ENCODE measurements at places on chromosomes 3 and 15.

- no peak for DNase-seq
Observed at GRCh38 chr15:36371509-36371908, 207.9 kb upstream of the CDIN1 start.

DNA sequence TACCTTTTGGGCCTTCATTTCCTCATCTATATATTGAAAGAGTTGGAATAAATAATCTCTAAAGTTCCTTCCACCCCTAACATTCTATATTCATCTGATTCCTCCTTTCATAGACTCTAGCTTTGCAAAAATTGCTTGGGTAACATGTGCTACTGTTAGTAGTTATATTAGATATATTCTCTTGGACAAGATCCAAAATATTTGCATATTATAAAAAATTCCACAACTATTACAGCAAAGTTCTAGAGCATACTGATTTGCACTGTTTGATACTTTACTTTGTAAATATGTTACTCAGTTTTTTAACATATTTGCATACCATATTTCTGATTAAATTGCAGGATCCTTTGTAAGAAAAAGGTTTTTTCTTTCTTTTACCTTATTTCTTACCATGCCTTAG, 95.9 kb upstream of the UBE2E2 start:
- no peak for DNase-seq

GRCh38 chr3:14633819-14634424, 17.6 kb upstream of the CCDC174 start:
- DNase-seq: peak; percentile 13

DNA sequence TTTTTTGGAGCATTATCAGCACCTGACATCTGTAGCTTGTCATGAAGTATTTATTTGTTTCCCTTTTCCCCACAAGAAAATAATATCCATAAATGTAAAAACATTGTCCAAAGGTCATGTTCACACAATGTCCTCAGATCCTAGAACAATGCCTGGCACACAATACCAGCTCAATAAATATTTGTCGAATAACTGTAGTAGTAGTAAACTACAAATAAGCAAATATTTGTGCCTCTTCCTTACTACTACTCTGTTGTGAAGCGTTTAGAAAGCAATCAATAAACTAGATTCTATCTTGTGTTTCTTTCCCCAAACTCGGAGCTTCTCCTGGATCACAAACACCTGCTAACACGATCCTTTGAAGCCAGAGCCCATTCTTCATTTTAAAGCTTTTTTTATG, 459.6 kb upstream of the NECTIN3 start:
- no peak for DNase-seq

DNA sequence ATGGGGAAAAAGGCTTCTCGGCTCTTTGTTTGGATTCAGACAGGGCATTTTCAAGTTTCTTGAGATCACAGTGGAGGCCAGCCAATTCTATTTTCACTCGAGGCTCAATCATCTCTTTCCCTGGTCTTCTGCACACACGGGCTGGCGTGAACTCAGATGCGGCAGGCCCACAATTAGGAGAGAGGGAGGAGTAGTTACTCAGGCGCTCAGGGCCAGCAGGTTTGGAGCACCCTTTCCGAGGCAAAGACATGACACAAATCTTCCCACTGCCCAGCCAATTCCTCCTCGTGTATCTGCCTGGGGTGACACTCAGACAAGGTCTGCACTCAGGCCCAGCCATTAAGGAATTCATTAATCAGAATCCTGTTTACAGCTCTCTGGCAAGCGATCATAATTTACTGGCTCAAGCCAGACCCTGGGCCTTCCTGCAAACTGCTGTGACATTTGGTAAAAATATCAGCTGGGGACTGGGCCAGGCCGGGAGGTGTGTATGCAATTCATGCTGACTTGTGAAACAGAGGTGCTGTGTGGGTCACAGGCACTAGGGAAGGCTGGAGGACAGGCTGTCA, 68.1 kb upstream of the TLE3 start:
- no peak for DNase-seq

GRCh38 chr15:90364251-90364650, 12.2 kb downstream of the ZNF774 start:
- DNase-seq: no peak

DNA sequence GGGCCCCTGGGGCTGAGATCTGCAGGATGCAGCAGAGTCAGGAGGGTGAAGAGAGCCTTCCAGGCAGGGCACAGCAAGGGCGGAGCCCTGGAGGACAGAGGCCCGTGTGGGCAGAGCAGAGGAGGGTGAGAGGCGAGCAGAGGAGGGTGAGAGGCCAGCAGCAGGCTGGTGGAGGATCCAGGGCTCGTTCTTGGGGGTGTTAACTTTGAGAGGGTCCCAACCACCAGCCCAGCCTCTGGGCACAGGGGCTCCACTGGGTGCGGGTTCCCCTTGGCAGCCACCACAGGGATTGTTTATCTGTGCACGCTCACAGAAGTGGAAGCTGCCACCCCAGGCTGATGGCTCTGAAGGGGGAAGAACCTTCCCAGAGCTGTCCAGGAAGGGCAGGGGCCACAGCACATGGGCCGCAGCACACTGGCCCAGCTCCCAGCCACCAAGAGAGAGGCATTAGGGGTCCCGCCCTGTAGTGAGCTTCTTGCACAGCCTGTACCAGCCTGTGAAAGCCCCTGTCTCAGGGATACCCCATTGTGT, 9.3 kb upstream of the PLXND1 start:
- DNase-seq: no peak

DNA sequence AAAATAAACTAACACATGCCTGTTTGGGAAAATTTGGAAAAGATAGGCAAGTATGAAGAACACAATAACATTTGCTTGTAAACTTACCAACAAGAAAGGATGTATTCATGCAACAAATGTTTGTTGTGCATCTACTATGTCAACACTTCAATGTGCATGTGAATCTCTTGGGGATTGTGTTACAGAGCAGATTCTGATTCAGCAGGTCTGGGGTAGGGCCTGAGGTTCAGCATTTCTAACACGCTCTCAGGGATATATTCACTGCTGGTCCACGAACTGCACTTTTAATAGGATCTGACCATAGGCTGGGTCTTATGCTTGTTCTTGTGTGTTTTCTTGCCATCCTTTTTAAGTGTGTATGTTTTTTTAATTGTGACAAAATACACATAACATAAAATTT, 11.8 kb downstream of the GPD1L start:
- no peak for DNase-seq

DNA sequence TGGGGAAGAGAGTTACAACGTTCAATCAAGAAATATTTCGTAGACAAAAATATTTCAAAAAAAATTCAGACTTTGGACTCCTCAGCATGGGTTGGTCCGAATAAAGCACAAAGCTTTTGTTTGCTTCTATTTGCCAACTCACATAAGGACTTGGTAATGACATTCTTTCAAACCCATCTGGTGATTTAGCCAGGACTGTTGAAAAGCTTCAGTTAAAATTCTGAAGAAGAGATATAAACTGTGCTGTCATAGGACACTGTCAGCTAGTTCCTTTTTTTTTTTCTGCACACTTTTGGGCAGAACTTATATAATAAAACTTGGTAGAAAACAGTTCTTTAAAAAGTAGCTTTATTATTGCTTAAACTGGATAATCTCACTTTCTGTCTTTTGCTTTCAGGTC, 660.8 kb upstream of the SGO1 start:
- DNase-seq: no peak

DNA sequence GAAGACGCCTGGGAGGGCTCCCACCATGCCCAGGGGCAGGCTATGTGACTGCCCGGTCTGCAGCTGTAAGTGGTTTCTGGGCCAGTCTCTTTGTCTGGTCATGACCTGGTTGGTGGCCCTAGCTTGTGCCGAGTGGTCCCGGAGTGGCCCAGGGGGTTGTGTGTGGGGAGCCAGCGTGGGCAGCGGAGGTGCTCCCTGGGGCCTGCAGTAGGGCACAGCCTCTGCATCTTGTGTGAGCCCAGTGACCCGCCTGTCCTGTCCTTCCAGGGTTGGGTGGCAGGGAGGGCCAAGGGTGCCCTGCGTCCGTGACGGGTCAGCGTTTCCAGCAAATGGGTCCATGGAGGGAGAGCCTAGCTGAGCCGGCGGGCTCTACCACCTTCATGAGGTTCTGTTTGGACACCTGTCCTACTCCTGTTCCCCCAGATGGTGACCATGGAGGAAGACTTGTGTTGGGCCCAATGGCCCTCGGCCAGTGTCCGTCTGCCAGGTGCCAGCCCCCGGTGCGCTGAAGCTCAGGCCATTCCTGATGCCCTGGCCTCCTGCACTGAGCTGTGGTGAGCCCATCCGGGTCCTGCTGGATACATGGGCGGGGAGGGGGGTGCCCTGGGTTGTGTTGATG, 215.4 kb downstream of the SNRPN start:
- DNase-seq: no peak

DNA sequence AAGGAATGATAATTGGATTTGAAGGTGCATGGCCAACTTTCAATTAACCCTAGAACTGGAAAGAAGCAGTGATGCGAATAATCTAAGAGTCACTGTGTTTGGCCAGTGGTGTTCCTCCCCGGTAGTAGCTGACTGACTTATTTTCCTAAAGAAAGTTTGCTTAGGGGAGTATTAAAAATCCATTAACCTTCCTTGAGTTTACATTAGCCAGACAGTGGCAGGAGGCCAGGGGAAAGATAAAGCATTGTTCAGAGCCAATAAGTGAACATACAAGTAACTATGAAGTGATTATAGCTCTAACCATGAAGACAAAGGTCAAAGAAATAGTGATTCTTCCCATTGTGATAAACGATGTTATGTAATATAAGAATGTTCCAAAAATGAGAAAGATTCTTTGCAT, 8.9 kb upstream of the TMEM202 start:
- DNase-seq: no peak

GRCh38 chr15:62913246-62913645, 129.3 kb upstream of the TPM1 start:
- DNase-seq: no peak

- DNase-seq: no peak
Observed at GRCh38 chr3:147358144-147358992, 48.0 kb downstream of the ZIC4 start.

DNA sequence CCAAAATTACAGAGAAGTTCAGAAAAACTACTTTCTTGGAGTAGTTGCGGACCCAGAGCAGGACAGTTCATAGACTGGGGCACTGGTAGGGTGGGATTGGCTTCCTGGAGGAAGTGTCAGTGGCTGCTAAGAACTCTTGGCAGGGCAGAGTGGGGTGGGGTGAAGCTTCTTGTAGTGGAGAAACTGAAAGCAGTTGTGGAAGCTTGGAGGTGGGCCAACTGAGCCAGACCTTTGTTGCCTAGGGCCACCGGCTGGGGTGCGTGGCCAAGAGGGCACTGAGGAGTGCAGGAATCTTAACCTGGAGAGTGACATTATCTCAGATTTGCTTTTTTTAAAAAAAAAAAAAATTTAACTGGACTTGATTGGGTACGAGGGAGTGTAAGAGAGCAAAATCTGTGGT, 3.1 kb downstream of the KAT2B start:
- DNase-seq: no peak

DNA sequence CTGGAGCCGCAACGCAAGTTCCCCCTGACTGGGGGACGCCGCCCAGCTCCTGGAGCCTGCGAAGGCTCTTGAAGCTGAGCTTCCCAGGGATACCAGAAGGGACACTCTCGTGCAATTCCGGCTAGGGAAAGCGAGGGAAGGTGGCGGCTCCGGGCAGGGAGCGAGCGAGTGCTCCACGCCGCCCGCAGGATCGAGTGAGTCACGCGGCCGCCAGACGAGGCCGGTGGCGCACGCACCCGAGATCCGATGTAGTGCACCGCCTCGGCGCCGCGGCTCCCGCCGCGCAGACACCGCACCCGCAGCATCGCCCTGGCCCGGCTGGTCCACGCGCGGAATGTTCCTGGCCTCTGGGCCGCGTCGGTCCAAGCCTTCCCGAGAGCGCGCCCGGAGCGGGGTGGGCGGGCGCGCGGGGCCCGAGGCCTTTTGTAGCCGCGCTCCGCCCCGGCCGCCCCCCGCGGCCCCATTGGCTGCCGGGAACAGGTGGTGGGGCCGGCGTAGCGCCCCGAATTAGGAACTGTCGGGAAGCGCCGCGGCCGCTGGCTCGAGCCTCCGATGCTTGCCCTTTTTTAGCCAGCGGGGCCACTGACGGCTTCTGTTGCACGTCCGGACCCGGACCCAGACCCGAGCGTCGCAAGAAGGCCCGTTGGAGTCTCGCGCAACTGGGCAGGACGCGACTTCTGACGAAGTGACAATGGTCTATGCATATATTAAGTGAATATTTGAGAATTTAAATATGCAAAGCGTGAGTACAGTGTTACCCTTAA, at the start of gene GATM:
Gene GATM (minus strand): TSS at position 396 of the 764 bp plus-strand sequence. CDS start 91 bp downstream, at position 305.
- peak; percentile 41 for DNase-seq

DNA sequence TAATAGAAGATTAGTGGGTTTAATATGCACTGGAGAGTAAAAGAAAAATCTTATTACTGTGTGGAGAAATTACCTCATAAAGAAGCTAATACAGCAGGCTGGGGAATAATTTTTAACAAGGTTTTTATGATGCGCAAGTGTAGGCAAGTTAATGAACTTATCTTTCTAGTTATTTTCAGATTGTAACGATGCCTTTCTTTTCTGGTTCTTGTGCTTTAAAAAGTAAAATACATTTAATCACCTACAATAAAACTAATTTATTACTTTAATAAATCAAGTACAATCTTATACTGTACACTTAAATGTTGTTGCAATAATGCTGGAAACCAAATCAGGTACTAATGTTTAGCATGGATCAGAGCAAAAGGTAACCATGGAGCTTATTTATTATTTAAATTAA, 266.6 kb downstream of the ZIC1 start:
- no peak for DNase-seq

GRCh38 chr3:3783210-3783609, 16.0 kb upstream of the LRRN1 start:
- DNase-seq: no peak

DNA sequence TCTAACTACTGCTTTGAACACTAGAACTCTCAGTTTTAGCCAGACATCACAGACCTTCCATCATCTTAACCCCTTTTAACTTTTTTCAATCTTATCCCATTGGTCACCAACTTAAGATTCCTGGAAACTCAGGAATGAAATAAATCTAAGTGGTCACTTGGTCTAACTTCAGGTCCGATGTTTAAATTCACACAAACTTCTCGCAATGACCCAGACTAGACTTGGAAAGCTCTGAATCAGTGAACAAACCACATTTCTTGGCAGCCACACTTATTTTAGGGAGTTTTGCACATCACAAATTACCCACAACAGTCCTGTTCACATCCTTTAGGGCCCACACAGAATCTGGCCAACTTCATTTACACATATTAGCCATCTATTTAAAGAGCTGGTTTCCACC, 118.9 kb downstream of the MAGI1 start:
- no peak for DNase-seq

- no peak for DNase-seq
Observed at GRCh38 chr3:39644176-39644575, 165.2 kb upstream of the MYRIP start.

GRCh38 chr15:93178371-93178770, 89.4 kb upstream of the RGMA start:
- DNase-seq: no peak
